ENCODE measurements at places on chromosomes 7 and 10.

GRCh38 chr10:24962995-24963394, 10.6 kb upstream of the PRTFDC1 start:
- DNase-seq = no peak

DNA sequence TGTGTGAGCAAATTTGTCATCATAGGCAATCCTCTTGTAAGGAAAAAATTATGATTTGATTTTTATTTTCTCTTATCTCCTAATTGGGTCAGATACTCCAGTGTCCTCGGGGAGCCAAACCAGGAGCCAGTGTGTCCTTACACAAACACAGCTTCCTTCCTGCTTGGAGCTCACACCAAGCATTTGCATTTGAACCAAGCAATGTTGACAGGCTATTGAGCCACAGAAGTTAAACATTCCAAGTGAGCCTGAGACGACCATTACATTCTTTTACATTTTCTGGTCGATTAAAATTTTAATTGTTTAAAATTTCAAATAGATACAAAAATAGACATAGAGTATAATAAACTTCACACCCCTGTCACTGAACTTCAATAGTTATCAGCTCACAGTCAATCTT, 194.8 kb downstream of the CFTR start:
- no peak for DNase-seq

DNA sequence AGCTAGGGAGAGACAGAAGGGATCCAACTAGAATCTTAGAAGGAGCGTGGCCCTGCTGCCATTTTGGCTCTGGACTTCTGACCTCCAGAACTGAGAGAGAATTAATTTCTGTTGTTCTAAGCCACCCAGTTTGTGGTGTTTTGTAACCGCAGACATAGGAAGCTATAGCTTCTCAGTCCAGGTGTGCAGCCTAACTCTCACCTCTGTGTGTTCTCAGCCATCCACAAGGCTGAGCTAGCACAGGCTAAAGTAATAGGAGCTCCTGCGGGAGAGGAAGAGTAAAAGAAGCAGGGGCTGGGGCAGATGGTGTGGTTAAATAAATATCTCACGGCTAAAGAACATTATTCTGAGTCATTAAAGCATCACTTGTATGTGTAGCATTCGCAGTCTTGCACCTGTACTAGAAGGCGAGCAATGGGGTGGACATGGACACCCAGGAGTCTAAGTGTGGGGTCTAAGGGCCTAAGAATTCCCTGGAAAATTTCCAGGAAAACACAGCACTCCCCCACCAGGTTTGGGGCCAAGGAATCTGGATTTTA, 94.1 kb downstream of the AOAH start:
- no peak for DNase-seq

- no peak for DNase-seq
Observed at GRCh38 chr7:138066954-138067394, 9.3 kb upstream of the AKR1D1 start.

DNA sequence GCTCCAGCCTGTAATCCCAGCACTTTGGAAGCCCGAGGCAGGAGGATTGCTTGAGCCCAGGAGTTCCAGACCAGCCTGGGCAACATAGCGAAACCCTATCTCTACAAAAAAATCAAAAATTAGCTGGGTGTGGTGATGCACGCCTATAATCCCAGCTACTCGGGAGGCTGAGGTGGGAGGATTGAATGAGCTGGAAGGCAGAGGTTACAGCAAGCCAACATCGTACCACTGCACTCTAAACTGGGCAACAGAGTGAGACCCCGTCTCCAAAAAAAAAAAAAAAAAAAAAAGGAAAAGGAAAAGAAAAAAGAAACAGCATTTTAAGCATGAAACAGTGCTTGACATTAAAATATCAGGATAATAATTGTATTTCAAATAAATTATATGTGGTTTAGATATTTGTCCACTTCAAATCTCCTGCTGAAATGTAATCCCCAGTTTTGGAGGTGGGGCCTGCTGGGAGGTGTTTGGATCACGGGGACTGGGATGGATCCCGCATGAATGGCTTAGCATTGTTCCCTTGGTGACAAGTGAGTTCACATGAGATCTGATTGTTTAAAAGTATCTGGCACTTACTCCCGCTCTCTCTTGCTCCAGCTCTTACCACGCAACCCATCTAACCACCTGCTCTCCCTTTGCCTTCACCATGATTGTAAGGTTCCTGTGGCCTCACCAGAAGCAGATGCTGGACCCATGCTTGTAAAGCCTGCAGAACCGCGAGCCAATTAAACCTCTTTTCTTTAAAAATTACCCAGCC, 103.4 kb downstream of the SRPK2 start:
- DNase-seq = no peak

GRCh38 chr7:35630024-35630972, 64.6 kb downstream of the HERPUD2 start:
- DNase-seq = no peak

DNA sequence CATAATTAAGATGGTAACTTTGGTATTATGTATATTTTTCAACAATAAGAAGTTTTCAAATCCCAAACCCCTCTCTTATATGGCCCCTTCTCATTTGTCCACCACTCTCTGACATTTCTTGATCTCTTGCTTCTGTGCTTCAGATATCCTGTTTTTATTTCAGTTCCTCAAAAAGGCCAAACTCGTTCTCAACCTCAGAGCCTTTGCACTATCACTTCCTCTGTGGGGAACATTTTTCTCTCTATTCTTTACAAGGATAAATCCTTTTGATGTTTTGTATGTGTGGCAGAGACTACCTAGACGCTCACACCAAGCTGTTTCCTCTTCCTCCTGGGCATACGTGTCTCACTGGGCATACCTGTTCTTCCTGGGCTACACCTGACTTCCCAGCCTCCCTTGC, 54.2 kb upstream of the FRMD4A start:
- no peak for DNase-seq

GRCh38 chr7:50685135-50686065, 97.3 kb downstream of the GRB10 start:
- no peak for DNase-seq

GRCh38 chr10:113384181-113384580, 168.7 kb upstream of the HABP2 start:
- no peak for DNase-seq

GRCh38 chr10:75367021-75367487, 34.5 kb downstream of the ZNF503 start:
- DNase-seq = no peak

GRCh38 chr7:40341836-40342235, 207.0 kb downstream of the SUGCT start:
- no peak for DNase-seq

GRCh38 chr7:24025094-24025493, 258.9 kb upstream of the NPY start:
- DNase-seq = no peak

DNA sequence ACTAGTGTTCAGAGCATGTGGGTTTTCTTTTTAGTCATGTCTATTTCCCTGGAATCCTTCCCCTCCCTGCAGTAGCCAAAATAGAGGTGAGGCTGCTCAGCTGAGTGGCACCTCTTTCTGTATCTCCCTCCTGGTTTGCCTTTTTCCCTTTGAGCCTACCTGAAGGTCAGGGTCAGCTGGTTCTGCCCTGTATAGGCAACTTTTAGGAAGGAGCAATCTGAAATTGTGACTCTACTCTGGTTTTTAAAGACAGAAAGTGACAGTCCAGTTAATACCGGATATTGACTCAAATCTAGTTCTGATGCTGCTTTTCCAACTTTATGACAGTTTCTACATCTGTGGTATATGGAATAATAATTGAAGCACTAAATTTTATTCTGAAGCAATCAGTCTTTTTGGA, 26.0 kb downstream of the CCM2 start:
- DNase-seq = no peak

- peak; percentile 87 for DNase-seq
Observed at GRCh38 chr7:76358481-76359110, at the start of gene YWHAG. Gene YWHAG (minus strand): TSS chr7:76358991. CDS start chr7:76358808, 183 bp downstream.

- DNase-seq = no peak
Observed at GRCh38 chr7:26038201-26038990, 113.6 kb upstream of the NFE2L3 start.

DNA sequence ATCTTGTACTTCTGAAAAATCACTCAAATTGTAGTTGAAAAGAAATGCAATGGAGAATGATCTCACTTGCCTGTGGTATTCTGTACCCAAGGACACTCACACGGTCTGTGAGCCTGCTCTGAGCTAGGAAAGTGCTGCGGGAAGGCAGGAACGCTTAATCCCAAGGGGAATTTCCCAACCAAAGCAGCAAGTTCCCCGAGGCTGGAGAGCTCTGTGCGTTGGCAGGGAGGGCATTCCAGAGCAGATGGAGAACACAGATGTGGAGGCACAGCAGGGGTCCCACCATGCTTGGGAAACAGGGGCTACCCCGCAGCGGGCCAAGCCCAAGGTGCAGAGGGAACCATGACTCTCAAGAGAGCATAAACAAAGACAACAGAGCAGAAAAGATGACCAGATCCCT, 13.6 kb downstream of the SVIL start:
- DNase-seq = no peak

GRCh38 chr7:99504281-99504602, 220 bp upstream of the ZKSCAN5 start:
- no peak for DNase-seq

GRCh38 chr7:101163279-101164070, 1.9 kb downstream of the VGF start:
- DNase-seq = no peak

GRCh38 chr7:47074702-47075153, 507.2 kb downstream of the TNS3 start:
- no peak for DNase-seq

GRCh38 chr10:76428551-76429367, 997.3 kb downstream of the LRMDA start:
- no peak for DNase-seq

- DNase-seq = no peak
Observed at GRCh38 chr7:74293577-74293908, 4.3 kb downstream of the CLIP2 start.

DNA sequence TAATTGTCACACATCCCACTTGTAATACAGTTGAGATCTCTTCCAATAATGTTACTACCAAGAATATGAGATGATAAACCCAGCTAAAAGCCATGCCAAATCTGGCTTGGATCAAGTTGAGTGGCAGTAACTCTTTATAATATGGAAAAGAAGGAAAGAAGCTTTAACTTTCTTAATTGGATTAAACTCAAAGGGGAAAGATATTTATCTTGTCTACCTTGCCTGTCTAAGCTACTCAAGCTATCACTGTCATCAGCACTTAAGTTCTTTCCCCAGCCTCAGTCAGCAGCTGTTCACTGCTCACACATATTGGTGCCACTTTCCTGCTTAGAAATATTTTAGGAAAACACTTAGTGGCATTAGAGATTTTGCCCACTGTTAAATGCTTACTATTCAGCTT, 350.7 kb downstream of the IPMK start:
- no peak for DNase-seq

GRCh38 chr7:26360650-26361049, 69.0 kb downstream of the SNX10 start:
- DNase-seq = peak; percentile 6

DNA sequence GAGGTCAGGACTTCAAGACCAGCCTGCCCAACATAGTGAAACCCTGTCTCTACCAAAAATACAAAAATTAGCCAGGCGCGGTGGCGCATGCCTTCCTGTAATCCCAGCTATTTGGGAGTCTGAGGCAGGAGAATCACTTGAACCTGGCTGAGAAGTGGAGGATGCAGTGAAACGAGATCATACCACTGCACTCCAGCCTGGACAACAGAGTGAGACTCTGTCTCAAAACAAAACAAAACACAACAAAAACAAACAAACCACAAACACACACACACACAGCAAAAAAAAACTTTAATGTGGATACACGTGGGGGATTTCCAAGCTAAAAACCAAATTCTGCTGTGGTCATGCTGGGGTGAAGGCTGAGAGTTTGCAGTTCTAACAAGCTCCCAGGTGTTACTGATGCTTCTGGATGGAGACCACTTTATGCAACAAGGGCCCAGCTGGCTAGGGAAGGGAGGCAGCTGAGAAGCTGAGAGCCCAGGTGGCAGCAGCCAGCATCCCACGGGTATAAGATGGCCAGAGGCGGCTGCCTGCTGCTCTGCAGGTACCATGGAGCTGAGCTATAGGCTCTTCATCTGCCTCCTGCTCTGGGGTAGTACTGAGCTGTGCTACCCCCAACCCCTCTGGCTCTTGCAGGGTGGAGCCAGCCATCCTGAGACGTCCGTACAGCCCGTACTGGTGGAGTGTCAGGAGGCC, at the start of gene ZP3:
Gene ZP3 (plus strand): TSS at position 538 of the 699 bp plus-strand sequence. CDS start 15 bp downstream, at position 553.
- DNase-seq = no peak

DNA sequence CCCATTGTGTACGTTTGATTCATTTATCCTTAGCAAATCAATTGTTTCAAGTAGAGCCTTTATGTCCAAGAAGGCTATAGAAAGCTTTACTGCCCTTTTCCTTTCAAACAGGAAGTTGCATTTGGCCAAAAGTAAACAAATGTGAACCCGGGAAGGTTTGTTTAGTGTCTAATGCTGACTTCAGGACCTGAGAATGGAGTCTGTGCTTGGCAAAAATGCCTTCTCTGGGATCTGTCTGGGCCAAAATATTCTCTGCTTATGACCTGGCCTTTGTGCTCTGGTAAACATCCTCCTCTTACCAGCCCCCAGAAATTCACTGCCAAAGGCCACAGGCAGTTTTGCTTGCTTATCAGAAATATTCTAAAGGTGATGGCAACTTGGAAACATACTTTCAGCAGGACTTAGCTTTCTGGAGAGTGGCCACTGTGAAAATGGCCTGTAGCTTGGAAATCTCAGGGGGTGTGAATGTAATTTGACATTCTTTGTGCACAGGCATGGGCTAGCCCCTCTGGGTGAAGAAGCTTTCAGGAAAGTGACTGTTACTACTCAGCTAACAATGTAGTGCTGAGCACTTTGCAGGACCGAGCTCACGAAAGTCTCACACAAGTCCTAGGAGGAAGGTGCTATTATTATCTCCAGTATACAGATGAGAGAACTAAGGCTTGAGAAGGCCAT, 199.5 kb downstream of the PTEN start:
- no peak for DNase-seq

GRCh38 chr10:26448706-26449435, 10.7 kb downstream of the APBB1IP start:
- DNase-seq = peak; percentile 87

GRCh38 chr10:7903851-7904250, 85.5 kb downstream of the TAF3 start:
- DNase-seq = no peak

DNA sequence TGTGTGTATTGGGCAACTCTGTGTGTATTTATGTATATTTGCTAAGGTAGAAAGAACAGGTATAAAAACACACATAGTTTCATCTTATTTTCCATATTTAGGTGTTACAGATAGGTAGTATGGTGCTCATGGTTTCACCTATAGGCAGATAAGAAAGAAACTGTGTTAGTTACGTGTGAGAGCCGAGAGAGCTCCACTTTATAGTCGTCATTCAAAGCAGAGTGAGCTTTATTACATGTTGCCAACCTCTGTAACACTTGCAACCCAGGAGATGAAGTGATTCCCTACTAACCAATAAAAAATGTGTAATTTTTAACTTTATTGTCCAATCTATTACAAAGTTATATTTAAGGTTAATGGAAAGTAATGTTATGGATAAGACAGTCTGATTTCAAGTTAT, 121.3 kb downstream of the AGMO start:
- no peak for DNase-seq

GRCh38 chr7:94972296-94972695, 64.9 kb downstream of the PPP1R9A start:
- DNase-seq = no peak

All from naive B cell (primary cell).